ENCODE measurements at places on chromosomes 12 and 14. TPM values are rescaled to one million over a fixed set of nuclear protein-coding genes. Genes with fewer than 3 reads are reported as not detected.

DNA sequence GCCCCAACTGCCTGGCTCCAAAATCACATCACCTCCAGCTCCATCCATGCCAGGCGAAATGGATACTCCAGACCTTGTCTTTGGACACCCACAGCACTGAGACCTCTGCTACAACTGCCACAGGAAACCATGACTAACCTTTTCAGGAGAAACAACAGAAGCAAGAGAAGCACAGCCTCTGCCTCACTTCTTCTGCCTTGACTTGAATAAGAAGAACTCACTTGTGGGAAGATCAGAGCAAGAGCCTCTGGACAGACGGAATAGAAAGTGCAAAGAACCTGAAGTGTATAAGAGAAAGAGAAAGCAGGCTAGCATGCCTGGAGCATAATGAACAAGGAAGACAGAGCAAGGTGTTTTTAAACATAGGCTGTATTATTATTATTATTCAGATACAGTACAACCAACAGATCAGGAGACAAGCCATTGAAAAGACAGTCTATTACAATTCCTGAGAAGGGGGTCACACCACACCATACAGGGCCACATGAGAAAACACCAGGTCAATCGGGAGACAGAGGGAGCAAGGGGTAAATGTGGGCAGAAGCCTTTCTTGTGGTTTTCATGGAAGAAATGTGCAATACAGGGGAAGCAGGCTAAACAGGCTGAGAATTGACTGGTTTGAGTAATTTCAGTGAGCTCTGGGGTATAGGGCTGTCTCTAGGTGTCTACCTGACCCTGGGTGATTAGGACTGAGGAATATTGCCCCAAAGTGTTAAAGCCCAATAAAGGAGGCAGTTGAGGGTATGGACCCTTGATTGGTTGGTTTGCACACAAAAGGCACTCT is 7.4 kb upstream of the OR10P1 start:
- H3K4me1 ChIP-seq, result peaks cover 20% of the 10 kb centered on the region
- H3K36me3 ChIP-seq, result no peaks in the 10 kb centered on the region
- no peaks in the 10 kb centered on the region for H3K27me3 ChIP-seq
- peak overlapping the region; percentile 92 for H3K27ac ChIP-seq
- no peak overlapping the region for H3K4me3 ChIP-seq

DNA sequence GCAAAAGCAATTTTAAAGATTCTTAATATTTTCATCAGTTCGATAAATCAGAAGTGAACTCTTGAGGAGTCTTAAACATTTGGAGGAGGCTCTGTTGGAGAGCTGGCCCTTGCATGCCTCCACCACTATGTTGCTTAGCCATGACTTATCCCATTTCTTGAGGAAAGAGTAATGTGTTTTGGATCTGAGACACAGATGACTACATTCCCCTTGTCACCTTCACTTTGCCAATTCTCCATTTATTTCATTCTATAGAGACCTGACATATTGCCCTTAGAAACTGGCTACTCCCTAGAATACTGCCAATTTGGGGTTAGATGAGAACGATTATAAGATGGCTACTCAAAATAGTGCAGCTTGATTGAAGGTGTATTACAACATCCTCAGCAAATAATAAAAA is 157.4 kb upstream of the TMEM260 start:
- H3K27me3 ChIP-seq, result no peaks in the 10 kb centered on the region
- no peak overlapping the region for H3K27ac ChIP-seq
- DNase-seq, result no peak
- no peaks in the 10 kb centered on the region for H3K36me3 ChIP-seq

- no peak for DNase-seq
- H3K27me3 ChIP-seq, result no peaks in the 10 kb centered on the region
- H3K27ac ChIP-seq, result no peak overlapping the region
Observed at GRCh38 chr12:26271024-26271423, 75.7 kb downstream of the SSPN start.

DNA sequence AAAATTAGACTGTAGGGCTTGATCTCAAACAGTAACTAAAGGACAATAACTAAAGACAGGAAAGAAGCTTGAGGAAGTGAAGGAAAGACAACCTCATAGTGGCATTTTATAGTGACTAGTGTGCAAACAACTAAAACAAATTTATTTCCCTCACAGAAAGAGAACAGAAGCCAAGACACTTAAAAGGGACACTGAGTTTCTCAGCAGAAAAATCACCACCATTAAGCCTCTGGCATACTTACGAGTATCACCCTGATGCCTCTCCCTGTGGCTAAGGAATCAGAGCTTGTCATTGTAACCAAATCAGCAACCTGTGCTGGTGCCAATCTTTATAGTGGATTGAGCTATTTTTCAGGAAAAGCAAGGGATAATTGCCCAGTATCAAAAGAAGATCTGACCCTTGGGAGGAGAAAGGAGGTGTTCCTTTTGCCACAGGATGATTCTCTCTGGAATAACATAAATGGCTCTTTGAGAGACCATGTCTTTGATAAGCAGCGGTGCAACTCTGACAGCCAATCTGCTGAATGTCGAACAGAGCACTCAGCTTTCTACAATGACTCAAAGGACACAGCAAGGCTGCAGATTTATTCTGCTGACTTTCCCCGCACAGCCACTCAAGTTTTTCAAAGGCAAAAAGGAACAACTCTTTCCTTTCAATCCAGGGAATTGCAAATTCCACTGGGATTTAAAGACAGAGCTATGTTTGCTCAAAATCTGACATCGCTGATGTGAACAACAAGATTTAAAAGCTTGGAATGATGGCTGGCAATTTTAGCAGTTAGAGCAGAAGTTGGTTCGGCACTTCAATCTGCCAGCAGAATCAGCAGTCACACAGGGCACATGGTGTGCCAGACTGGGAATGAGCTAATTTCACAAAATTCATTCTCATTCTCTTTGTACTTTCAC is 34.6 kb downstream of the ATF7 start:
- H3K4me3 ChIP-seq, result peak overlapping the region; percentile 26
- no peaks in the 10 kb centered on the region for H3K36me3 ChIP-seq
- peaks cover 70% of the 10 kb centered on the region for H3K4me1 ChIP-seq
- no peak for DNase-seq

NEK9 gene
- total RNA-seq, result 45.7 TPM

ANKS1B gene
- 3.1 TPM for total RNA-seq

CAPZA3 gene
- total RNA-seq, result not detected

SMCO2 gene
- not detected for total RNA-seq

TDRD9 gene
- 8.6 TPM for total RNA-seq

LYZ gene
- total RNA-seq, result 35.4 TPM

PLEK2 gene
- 2.1 TPM for total RNA-seq

All from right atrium auricular region (tissue), 2 donors.